Astrocyte (in vitro differentiated cells and primary cell): ENCODE measurements at places on chromosomes 6 and 20. TPM values are rescaled to one million over a fixed set of nuclear protein-coding genes. Genes with fewer than 3 reads are reported as not detected.

The PREX1 gene
- 2.0 and 3.5 TPM in 2 replicates for total RNA-seq

The MOXD1 gene
- total RNA-seq, result 3.5 and 4.8 TPM in 2 replicates

The SCGN gene
- not detected in 2 replicates for total RNA-seq

The GPSM3 gene
- 9.6 and 10.2 TPM in 2 replicates for total RNA-seq

GRCh38 chr6:100465701-100466409 is 1.1 kb upstream of the SIM1 start:
- DNase-seq, result no peak
- H3K36me3 ChIP-seq, result no peaks in the 10 kb centered on the region
- no peak overlapping the region for H3K4me3 ChIP-seq
- H3K27me3 ChIP-seq, result peaks cover 100% of the 10 kb centered on the region
- H3K4me1 ChIP-seq, result peaks cover 3% of the 10 kb centered on the region
- H3K27ac ChIP-seq, result no peak overlapping the region

- H3K27me3 ChIP-seq, result peaks cover 2% of the 10 kb centered on the region
- no peaks in the 10 kb centered on the region for H3K36me3 ChIP-seq
- DNase-seq, result no peak
- no peak overlapping the region for H3K27ac ChIP-seq
Observed at GRCh38 chr6:44078827-44079671, 48.2 kb downstream of the MRPL14 start.
